ENCODE measurements at places on chromosomes 2 and 18.

DNA sequence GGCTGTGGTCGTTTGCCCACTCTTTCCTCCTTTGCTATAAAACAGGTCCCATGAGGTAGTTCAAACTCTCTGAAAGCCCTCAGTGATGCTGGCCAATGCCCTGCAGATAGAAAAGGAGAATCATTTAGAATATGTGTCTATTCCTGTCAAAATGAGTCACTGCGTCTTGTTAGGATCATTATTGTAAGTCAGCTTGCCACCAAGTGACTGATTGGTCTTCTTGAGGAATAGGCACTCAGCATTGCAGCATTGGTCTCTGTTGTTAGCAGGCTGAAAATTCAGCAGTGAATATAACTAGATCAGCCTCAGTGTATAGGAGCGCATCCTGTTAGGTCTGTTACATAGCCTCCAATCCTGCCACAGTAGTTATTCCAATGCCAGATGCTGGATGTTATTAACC is 28.9 kb downstream of the PRKRA start:
- no peak for DNase-seq

DNA sequence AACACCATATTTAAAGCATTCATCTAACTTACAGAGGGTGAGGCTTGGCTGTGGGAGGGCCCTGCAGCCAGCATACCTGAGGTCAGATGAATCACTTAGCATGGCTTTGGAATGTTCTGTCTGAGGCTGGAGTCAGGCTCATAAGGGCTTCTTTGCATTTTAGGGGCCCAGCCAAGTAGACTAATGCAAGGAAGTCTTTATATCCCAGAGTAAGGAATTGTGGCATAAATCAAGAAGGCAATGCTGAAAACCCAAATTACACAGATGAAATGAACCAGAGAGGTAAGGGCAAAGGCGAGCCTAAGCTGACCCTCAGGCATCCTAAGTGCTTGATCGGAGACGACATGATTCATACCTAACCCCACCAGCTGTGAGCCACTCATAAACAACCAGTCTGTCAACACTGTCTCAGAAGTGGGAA is 383.6 kb downstream of the DCC start:
- no peak for DNase-seq

GRCh38 chr2:981258-981657 is 30.6 kb downstream of the SNTG2 start:
- DNase-seq, result no peak

DNA sequence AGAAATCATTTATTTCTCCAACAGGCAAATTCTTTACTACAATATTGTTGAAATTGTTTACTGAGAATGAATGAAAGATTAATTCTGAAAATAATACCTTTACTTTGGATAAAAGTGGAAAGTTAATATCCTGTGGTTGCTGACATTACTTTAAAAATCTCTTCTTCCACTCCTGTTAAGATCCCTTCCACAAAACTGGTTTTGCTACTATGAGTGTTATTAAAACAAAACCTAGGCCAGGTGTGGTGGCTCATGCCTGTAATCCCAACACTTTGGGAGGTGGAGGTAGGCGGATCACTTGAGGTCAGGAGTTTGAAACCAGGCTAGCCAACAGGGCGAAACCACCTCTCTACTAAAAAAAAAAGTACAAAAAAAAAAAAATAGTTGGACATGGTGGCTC is 123.9 kb upstream of the CCDC150 start:
- DNase-seq, result no peak

DNA sequence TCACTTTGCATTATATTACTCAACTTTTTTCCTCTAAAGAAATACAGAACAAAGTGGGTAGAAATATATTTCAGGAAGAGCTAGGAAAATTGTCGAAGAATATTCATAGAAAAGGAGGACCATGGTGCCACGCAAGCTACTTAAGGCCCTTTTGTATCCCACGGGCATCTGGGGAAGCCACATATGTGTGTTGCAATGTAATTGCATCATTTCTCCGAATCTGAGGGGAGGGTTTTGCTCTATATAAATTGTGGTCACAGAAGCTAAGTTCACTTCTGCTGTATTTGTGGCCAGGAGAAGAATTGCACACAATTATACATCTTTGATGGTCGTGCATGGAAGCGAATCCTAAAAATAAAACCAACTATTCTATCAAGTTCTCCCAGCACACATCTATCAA is 360.3 kb downstream of the IRS1 start:
- DNase-seq, result peak; percentile 2

GRCh38 chr18:23596183-23596582 is 9.9 kb upstream of the NPC1 start:
- peak; percentile 38 for DNase-seq

- DNase-seq, result peak; percentile 60
Measured at GRCh38 chr18:78642296-78642951, 337.2 kb upstream of the SALL3 start.

GRCh38 chr18:12975488-12975887 is 15.7 kb upstream of the CEP192 start:
- DNase-seq, result no peak

GRCh38 chr2:132268977-132269523 is 107.3 kb upstream of the ANKRD30BL start:
- DNase-seq, result no peak

DNA sequence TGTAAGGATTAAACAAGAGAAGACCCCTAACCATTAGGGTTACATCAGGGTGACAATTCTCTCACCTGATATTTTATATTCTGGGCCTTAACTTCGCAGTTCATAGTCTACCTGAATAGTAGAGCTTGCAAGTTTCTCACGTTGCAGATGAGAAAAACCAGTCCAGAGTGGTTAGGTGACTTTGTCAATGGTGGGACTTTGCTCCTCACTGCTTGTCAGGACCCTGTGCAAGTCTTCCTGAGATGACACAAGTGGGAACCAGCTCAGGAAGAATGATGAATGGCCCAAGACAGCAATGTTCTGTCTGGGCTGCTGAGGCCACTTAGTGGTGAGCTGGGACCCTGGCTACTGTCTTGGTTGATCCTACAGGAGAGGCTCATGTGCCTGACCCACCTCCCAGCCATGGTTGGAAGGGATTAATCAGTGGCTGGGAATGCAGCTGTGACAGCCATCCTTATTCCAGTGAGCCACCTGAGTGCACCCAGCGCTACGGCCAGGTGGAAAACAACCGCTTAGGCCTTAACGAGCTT is 16.9 kb downstream of the LGALSL start:
- no peak for DNase-seq

DNA sequence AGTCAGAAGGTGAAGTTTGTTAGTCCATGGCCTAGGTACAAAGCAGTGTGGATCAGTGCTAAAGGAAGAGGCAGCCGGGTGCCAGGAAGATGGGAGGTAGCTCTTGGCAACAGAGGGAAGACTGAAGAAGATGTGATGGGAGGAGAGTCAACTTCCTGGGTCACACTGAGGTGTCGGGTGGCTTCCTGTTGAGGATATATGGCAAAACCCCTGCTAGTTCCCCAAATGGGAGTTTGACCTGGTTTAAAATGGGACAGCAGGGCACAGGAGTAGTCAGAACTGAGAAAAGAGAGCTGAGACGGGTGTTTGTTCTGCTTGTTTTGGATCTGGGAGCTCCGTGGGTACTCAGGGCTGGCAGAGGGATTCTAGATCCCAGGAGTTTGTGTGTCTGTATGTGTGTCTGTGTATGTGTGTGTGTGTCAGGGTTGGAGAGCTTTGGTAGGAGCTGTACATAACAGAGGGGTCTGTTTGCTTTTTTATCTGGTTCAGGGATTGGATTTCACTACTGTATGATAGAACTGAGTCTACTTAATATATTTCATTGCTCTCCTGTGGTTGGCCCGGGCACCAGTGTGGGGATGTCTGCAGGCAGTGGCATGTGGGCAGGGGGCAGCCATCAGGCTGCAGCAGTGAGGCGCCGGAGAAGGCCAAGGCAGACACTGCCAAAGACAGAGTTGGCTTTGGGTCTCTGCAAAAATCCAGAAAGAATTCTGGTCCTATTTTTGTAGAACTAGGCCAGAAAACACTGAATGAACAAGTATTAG is 17.1 kb downstream of the MXD1 start:
- DNase-seq, result no peak

- DNase-seq, result no peak
Measured at GRCh38 chr2:75587954-75588587, 27.3 kb upstream of the EVA1A start.

DNA sequence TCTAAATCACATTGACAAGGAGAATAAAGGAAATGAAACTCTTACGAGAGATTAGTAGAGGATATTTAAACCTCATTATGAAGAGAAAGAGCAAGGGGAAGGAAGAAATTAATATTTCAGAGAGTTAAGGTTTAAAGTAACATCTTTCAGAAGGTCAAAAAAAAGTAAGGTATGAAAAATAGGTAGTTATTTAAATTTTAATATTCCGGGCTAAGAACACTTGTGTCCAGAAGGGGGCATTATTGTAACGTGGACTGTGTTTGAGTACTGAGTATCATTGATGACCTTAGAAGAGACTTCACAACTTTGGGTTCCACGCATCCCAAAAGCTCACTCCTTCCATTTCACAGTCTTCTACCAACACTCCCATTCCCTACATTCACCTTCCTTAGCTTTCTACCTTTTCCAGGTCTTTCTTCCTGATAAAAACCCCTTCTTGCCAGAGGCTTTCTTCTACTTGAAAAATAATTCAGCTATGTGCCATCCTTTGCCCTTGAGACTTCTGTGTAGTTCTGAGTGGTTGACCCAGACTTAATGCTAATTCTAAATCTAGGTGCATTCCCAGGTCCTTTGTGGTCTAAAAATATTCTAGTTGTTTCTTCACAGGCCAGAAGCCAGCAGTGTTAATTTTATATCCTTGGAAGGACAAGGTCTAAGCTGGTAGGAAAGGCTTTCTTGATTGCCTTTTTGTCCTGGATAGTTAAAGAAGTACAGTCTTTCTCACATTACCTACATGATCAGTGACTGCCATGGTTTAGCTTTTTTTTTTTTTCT is 16.5 kb downstream of the DYNC1I2 start:
- peak; percentile 56 for DNase-seq

GRCh38 chr2:54088191-54088634 is 27.2 kb upstream of the ACYP2 start:
- DNase-seq, result no peak

GRCh38 chr2:109124982-109125592 is 3.9 kb upstream of the SH3RF3 start:
- no peak for DNase-seq

DNA sequence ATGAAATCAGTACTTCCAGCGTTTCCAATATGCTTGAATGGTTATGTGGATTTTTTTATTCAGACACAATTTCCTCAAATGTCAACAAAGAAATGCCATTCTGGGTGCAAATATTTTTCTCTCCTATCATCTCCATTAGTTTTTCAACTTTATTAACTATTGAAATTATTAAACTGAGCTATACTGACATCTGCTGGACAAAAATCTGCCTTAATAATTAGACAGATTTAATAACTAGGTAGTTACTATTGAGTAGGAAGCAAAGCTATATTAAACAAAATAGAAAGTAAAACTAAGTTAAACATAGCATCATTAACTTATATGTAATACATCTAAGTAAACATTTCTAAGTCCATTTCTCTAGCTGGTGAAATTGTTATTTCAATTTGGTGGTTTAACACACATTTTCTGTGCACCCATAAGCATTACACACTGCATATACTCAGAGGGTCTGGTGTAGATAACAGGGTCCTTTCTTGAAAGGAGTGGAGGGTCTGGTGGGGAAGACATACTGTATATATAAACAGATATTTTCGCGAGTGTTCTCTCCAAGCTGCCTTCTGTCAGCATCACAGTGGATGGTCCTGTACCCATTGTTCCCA is 77.0 kb downstream of the LANCL1 start:
- peak; percentile 14 for DNase-seq

- DNase-seq, result no peak
Measured at GRCh38 chr2:147405651-147406050, 439.2 kb upstream of the ACVR2A start.

GRCh38 chr2:186590759-186591505 is 1.1 kb downstream of the ITGAV start:
- peak; percentile 3 for DNase-seq

Data from OCI-LY7 (cell line).